ENCODE measurements at places on chromosomes 6 and 20.

- H3K27ac ChIP-seq, result no peak overlapping the region
- no peak for DNase-seq
- no peaks in the 10 kb centered on the region for H3K27me3 ChIP-seq
- no peaks in the 10 kb centered on the region for H3K4me1 ChIP-seq
- no peak overlapping the region for H3K4me3 ChIP-seq
Measured at GRCh38 chr6:119643876-119644275, 294.3 kb upstream of the MAN1A1 start.

DNA sequence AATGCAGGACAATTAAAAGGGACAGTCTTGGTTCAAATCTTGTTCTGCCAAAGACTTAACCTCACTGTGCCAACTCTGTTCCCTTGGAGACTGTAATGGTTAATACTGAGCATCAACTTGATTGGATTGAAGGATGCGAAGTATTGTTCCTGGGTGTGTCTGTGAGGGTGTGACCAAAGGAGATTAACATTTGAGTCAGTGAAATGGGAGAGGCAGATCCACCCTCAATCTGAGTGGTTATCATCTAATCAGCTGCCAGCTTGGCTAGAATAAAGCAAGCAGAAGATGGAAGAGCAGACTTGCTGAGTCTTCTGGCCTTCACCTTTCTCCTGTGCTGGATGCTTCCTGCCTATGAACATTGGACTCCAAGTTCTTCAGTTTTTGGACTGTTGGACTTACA, 474.4 kb downstream of the CD83 start:
- no peak for DNase-seq
- H3K27ac ChIP-seq, result no peak overlapping the region
- H3K27me3 ChIP-seq, result peaks cover 7% of the 10 kb centered on the region

DNA sequence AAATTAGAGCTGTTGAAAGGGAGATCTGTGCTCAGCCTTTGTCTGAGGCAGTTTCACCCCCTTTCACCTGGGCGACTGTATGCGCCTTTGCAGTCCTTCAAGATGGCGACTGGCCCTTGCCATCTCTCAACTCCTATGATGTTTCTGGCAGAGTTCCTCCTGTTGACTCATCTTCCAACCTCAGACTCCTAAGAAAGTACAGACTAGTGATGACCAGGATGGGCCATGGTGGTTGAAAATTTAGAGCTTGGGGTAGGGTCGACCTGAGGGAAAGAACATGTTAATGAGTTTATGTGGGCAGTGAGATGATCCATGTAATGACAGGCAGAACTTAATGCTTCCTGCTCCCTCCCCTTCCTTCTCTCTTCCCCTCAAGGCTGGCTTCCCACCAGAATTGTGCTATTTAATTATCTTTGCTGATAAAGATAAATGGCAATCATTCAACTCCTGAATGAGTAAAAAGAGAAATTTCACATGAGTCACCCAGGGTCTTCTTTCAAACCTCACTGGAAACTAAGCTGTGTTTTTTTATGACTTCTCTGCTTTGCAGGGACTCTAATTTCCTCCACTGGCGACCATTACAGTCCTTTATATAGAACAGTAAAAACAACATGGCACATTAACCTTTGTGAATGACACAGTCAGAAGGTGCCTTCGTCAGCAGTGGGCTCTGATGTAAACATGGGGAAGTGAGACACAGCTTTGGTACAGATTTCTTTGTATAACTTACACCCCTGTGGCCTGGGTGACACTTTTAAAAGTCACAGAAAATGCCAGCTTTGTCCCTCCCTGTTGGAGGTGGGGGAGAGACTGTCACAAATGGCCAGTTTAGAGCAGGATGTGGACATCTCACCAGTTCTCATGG, 103.5 kb downstream of the SCP2D1 start:
- H3K36me3 ChIP-seq, result no peaks in the 10 kb centered on the region
- no peak overlapping the region for H3K4me3 ChIP-seq
- H3K27ac ChIP-seq, result peak overlapping the region; percentile 60

DNA sequence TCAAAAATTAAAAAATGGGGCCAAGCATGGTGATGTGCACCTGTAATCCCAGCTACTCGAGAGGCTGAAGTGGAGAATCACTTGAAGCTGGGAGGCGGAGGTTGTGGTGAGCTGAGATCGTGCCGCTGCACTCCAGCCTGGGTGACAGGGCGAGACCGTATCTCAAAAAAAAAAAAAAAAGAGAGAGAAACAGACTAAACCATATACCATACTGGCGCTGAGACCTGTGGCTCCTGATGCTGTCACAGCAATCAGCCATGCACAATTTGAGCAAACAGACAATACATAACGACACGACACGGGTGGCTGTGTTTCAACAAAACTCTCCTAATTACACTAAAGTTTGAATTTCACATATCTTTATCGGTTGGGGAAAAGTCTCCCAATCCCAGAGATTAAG, 14.9 kb upstream of the CBFA2T2 start:
- peaks cover 42% of the 10 kb centered on the region for H3K27me3 ChIP-seq
- no peak overlapping the region for H3K27ac ChIP-seq
- H3K4me3 ChIP-seq, result no peak overlapping the region
- no peaks in the 10 kb centered on the region for H3K36me3 ChIP-seq
- peaks cover 32% of the 10 kb centered on the region for H3K4me1 ChIP-seq

DNA sequence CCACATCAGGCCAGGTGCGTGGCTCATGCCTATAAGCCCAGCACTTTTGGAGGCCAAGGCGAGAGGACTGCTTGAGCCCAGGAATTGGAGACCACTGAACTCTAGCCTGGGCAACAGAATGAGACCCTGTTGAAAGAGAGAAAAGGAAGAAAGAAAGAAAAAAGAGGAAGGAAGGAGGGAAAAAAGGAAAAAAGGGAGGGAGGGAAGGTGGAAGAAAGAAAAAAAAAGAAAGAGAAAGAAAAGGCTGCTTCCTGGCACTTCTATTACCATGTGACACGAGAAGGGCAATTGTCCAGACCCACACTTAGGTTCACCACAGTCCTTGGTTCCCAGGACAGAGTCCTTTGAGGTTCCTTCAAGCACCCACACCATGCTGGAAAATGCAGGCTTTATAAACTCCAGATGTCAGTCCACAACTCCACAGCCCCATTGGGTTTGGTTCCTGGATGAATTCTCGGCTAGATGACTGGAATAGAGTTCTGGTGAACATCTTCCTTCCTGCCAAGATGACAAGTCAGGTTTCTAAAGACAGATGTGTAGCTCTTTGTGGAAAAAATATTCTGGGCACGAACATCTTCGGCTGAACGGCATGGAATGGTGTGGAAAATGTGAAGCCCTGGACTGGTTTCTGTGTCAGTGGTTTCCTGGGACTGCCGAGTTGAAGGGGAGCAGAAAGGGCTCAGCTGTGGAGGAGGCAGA, 32.5 kb downstream of the NT5E start:
- H3K4me3 ChIP-seq, result no peak overlapping the region
- peaks cover 13% of the 10 kb centered on the region for H3K27me3 ChIP-seq
- H3K27ac ChIP-seq, result no peak overlapping the region
- H3K4me1 ChIP-seq, result no peaks in the 10 kb centered on the region
- H3K36me3 ChIP-seq, result no peaks in the 10 kb centered on the region

DNA sequence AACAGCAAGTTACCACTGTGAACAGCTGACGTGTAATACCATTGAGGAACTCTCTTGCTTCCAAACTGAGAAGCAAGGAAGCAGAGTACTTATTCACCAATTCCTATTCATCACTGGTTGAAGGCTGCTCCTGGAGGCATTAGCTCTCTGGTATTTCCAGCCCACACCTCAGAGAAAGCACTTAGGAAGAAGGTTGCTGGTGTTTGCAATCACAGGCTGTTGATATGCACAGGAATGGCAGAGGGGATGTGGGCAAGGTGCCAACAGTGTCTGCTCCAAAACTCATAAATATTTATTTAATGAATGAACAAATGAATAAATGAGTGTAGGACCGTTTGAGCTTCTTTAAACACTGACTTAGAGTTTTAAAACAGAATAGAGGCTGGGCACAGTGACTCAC, 6.9 kb upstream of the RRBP1 start:
- no peak overlapping the region for H3K4me3 ChIP-seq
- H3K4me1 ChIP-seq, result no peaks in the 10 kb centered on the region
- H3K27ac ChIP-seq, result no peak overlapping the region
- no peaks in the 10 kb centered on the region for H3K36me3 ChIP-seq

DNA sequence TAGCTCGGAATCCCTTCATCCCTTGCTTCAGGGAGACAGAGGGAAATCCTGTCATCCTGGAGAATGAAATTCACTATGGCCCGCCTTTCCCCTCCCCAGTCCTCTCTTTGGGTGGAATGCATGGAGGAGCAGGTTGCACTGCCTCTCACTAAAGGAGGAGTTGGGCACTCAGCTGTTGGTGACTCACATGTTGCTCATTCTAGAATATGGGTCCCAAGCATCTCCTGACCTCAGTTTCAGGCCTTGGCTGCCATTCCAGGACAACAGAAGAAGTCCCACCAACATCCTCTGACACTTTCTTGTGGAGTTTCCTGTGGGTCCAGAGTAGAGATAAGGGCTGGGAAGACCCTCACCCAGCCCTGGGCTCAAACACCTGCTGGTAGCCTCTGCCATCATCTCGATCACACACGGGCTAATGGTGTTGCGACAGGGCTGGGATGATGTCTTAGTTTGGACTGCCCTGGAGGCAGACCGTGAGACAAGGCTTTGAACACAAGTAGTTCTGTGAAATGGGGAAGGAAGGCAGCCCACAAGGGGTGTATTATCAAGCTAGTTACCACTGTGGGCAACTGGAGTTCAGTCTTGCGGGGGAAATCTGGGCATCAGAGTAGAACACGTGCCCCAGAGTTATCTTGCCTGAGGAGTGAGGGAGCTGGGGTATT, 52.4 kb upstream of the RNF24 start:
- peaks cover 6% of the 10 kb centered on the region for H3K27me3 ChIP-seq
- H3K4me3 ChIP-seq, result no peak overlapping the region
- H3K36me3 ChIP-seq, result no peaks in the 10 kb centered on the region
- H3K27ac ChIP-seq, result no peak overlapping the region

DNA sequence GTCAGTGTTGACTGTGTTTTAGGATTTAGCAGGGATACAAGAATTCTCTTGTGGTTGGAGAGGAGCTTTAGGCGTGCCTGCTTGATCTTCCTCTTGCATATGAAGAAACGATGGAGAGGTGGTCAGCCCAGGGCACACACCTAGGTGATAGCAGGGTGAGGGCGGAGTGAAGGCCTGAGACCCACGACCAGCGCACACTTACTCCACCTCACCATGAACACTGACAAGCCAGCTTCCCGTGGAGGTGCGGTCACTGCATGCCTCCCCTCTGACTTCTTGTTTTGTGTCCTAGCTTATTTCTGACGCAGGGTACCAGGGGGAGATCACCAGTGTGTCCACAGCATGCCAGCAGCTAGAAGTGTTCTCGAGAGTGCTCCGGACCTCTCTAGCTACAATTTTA, 8.1 kb downstream of the NELFCD start:
- no peaks in the 10 kb centered on the region for H3K27me3 ChIP-seq
- peaks cover 70% of the 10 kb centered on the region for H3K36me3 ChIP-seq
- no peak overlapping the region for H3K27ac ChIP-seq

DNA sequence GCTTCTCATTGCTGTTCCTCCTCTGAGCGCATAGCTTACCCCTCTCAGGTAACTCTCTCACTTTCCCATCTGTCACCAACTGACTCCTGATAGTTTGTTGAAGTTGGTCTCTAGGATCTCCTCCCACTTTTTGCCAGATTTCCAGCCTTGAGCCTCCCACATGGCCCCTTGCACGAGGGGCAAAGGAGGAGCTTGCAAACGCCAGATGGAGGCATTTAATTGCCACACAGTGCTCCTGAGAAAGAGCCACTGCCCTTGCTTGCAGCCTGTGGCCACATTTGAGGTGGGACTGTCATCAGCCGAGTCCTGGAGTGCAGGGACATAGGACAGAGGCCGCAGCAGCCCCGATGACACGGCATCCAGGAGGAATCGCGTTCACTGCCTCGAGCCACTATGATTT, 348.7 kb downstream of the SMOC2 start:
- H3K27me3 ChIP-seq, result peaks cover 11% of the 10 kb centered on the region
- DNase-seq, result no peak
- peaks cover 39% of the 10 kb centered on the region for H3K4me1 ChIP-seq
- H3K36me3 ChIP-seq, result no peaks in the 10 kb centered on the region
- no peak overlapping the region for H3K27ac ChIP-seq
- H3K4me3 ChIP-seq, result no peak overlapping the region

DNA sequence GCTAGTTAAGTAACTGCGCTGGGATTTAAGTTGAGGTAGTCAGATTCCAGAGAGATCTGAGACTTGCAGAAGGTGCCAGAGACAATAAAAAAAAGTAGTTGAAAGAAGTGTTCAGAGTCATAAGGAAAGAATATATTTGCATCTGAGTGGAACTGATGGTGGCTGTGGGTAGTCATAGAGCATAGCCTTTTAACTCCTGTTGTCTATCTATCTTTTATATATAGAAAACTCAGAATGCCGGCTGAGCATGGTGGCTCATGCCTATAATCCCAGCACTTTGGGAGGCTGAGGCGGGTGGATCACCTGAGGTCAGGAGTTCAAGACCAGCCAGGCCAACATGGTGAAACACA, 62.0 kb downstream of the CARMIL1 start:
- H3K36me3 ChIP-seq, result no peaks in the 10 kb centered on the region
- DNase-seq, result no peak
- peaks cover 8% of the 10 kb centered on the region for H3K4me1 ChIP-seq
- no peak overlapping the region for H3K4me3 ChIP-seq
- H3K27me3 ChIP-seq, result peaks cover 5% of the 10 kb centered on the region
- H3K27ac ChIP-seq, result no peak overlapping the region
